Diencephalon (tissue), 1 donor: ENCODE measurements at places on chromosomes 2 and 18. TPM values are rescaled to one million over a fixed set of nuclear protein-coding genes. Genes with fewer than 3 reads are reported as not detected.

Gene RAB31
- total RNA-seq, result 51.2 TPM

Gene SETBP1
- total RNA-seq, result 42.0 TPM

Gene EIPR1
- 42.2 TPM for total RNA-seq

Gene CPLX4
- total RNA-seq, result not detected

Gene DPP4
- total RNA-seq, result 0.46 TPM

Gene GPBAR1
- total RNA-seq, result not detected

Gene COPS8
- total RNA-seq, result 212 TPM

Gene CD207
- total RNA-seq, result not detected

Gene AOX1
- total RNA-seq, result 2.1 TPM

Gene ANKRD53
- total RNA-seq, result 0.92 TPM

Gene REG3G
- not detected for total RNA-seq

Gene DSC1
- not detected for total RNA-seq

Gene TMEM198
- 13.8 TPM for total RNA-seq

Gene PLEKHA3
- 17.3 TPM for total RNA-seq

Gene CCDC178
- total RNA-seq, result 2.3 TPM

Gene SATB2
- 20.8 TPM for total RNA-seq

Gene TTLL4
- total RNA-seq, result 17.5 TPM

Gene RESP18
- 1.8 TPM for total RNA-seq

Gene APOB
- 0.69 TPM for total RNA-seq

Gene AFG3L2
- total RNA-seq, result 48.7 TPM

Gene IL1B
- total RNA-seq, result 1.2 TPM

Gene CYP20A1
- 33.7 TPM for total RNA-seq

Gene SIX2
- total RNA-seq, result not detected

Gene XIRP2
- 0.92 TPM for total RNA-seq
